ENCODE measurements at places on chromosomes 12 and 14. TPM values are rescaled to one million over a fixed set of nuclear protein-coding genes. Genes with fewer than 3 reads are reported as not detected.

Gene PAPLN
- not detected for total RNA-seq

Gene ZNF705A
- total RNA-seq, result not detected

Gene KCNH3
- not detected for total RNA-seq

DNA sequence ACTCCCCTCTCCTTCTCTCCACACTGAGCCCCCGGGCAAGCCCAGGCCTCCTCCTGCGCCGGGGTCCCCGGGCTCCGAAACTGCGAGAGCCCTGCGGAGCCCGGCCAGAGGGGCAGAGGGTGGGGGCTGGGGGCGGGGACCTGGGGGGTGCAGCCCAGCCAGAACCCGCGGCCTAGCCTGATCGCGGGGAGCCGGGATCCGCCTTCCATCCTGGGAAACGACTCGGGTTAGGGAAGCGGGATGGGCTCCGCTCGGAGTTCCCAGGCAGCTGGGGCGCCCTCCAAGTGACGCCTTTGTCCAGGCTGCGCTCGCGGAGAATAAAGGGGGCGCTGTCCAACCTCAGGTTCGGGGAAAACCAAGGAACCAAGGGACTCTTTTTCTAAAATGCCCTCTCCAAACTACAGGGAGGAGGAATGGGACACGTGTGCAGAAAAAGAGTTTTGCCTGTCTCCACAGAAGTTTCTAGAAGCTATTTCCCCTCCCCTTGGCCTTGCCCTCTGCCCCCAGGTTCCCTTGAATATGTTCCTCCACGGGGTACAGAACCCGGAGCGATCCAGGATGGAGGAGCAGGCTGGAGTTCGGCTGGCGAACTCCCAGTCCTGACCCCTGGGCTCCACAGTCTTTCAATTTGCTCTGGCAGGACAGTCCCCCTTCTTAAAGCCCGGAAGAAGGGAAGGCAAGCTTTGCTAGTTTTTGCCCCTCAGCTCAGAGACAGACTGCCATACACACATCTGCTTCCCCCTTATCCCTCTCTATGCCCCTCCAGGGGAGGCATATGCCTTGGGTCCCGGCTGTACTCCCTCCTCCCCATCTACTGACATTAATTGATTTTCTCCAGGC is 13.9 kb downstream of the NKX2-1 start:
- no peak for DNase-seq

DNA sequence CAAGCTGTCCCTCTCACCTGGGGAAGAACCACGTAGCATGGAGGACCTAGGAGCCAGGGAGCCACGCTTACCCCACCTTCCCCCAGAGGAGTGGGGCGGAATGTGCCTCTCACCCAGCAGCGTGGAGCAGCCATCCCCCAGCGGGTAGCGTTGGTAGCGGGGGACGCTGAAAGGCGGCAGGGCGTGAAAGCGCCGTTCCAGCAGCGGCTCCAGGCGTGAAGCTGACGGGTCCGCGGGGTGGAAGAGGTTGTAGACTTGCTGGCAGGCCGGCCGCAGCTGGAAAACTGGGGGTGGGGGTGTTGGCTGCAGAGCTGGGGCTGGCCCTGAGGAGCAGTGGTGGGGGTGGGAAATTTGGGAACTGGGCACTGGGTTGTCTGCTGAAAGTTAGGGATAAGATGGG is 11.9 kb downstream of the ARL6IP4 start:
- no peak for DNase-seq

DNA sequence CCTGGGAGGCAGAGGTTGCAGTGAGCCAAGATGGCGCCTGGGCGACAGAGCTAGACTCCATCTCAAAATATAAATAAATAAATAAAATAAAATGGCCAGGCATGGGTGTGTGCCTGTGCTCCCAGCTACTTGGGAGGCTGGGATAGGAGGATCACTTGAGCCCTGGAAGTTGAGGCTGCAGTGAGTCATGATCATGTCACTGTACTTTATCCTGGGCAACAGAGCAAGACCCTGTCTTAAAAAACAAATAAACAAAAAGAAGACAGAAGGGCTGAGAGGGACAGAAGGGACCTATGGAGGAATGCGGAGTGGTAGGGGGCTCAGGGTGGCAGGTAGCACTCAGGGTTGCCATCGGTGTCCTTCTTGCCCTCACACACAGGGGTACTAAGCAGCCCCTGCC is 40.8 kb downstream of the PRPF40B start:
- DNase-seq, result no peak
